Effector CD8-positive, alpha-beta T cell (primary cell): ENCODE measurements at places on chromosomes 7 and 10.

DNA sequence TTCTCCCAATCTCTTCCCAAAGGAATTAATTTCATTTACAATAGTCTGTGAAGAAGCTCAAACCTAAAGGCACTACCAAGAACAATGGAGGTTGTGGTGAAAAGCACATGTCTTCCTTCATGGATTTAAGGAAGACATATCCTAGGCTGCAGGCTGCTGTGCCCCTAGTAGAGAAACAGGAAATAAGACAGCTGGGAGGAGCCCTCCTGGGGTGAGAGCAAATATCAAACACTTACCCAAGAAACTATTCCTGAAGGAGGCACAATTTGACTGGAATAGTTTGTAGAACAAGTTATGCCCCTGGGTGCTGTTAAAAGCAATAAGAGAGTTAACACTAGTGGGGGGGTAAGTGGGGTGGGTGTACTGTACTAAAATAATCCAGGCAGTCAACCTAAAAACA is 30.1 kb downstream of the PDZD8 start:
- DNase-seq: no peak

DNA sequence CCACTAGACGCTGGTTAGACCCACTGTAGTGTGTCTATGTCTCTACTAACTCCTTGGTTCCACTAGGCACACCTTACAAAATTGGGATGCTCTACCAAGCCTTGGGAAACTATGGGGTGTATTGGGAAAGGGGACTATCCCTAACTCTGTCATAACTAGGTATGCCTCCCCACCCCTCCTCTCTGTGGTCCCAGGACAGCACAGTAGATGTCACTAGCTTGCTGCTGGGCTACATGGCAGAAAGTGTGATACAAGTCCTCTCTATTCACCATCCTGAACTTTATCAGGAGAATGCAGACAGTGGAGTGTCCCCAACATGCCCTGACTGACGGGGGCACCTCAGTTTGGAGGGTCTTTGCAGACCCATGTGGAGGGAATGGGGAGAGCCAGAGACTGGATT is 30.3 kb upstream of the TMEM273 start:
- no peak for DNase-seq

- no peak for DNase-seq
These were observed 78.1 kb upstream of the TBX20 start for GRCh38 chr7:35331730-35332678.

DNA sequence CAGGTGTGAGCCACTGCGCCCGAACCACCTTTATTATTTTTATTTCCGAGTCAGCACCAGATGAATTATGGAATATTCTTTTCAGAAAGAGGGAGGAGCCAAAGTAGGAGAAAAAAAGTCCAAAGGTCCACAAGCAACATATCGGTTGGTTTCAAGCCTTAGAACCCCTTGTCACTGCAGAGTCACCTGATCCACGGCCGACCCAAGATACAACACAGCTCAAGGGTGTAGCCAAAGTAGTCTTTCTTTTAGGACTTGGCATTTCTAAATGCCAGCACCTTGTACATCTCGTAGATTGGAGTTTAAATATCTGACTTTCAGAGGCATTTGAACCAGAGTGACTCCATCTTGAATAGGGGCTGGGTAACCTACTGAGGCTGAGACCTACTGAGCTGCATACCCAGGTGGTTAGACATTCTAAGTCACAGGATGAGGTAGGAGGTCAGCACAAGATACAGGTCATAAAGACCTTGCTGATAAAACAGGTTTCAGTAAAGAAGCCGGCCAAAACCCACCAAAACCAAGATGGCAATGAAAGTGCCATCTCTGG is 113.9 kb upstream of the ANLN start:
- no peak for DNase-seq

- DNase-seq: no peak
These were observed 257.6 kb upstream of the SHH start for GRCh38 chr7:156069891-156070290.

DNA sequence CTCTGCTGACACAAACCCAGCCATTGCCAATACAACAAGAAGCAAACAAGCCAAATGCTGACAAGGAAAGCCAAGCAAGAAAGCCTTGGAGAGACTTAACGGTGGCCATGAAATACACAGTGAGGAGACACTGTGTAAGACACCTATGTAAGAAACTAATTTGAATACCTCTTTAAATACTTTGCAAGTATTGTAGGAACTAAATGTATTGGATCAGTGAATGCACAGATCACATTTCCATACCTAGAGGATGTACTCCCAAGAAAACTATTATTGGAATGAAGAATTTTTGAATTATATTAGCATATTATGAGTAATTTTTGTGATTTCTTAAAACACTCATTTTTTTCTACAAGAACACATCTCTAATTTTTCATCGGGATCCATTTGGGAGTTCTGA is 34.0 kb downstream of the ETV1 start:
- no peak for DNase-seq
